ENCODE measurements at places on chromosomes 4 and X. TPM values are rescaled to one million over a fixed set of nuclear protein-coding genes. Genes with fewer than 3 reads are reported as not detected.
A peak's percentile ranks its signal among the peaks of the same experiment; 100 is the strongest.

DNA sequence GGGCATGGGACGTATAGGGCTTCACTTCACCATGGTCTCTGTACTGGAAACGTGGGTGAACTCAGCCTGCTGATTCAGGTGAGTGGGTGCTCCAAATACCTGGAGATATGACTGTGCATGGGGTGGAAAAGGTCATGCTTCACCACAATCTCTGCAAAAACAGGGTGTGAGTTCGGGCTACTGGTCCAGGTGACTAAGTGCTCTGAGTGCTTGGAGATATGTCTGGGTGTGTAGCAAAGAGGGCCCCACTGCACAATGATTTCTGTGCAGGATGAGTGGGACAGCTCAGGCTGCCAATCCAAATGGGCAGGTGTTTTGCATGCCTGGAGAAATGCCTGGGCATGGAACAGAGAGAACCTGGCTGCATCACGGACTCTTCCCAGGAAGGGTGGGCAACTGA, 11.2 kb upstream of the CPXCR1 start:
- no peak for DNase-seq

DNA sequence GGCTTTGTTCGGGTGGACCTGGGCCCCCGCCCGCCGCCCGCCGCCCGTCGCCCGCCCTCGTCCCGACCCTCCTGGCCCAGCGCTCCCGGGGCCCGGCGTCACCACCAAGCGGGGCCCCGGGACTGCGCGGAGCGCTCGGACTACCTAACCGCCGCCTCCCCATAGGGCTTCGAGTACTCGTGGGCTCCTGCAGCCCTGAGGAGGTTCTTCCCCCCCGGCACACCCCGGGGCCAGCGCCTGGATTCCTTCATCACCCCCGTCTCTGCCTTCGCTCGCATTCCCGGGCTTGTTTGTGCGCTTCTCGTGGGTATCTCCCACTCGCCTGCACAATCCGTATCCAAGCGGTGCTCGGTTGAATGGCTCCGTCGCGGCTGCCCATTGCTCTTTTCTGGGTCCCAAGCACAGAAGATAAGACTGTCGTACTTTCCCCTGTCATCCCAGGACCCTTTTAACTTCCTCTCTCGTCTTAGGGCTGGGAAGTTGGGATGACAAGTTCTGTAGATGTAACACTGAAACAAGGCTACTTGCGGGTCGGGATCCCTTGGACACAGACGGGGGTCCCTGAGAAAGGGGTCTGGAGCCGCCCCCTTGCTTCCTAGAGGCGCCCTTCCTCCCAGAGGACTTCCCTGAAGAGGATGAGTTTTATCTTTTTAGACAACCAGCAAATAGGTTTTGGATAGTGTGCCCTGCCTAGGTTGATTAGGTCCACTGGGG, 565 bp downstream of the MOB1B start:
- DNase-seq, result no peak

- DNase-seq, result peak; percentile 90
These were observed 14.4 kb upstream of the ASMTL start for GRCh38 chrX:1466971-1467561.

- no peak for DNase-seq
These were observed 221.3 kb downstream of the DCTD start for GRCh38 chr4:182695842-182696241.

- no peak for DNase-seq
These were observed 162.9 kb downstream of the SMIM20 start for GRCh38 chr4:26076896-26077295.

DNA sequence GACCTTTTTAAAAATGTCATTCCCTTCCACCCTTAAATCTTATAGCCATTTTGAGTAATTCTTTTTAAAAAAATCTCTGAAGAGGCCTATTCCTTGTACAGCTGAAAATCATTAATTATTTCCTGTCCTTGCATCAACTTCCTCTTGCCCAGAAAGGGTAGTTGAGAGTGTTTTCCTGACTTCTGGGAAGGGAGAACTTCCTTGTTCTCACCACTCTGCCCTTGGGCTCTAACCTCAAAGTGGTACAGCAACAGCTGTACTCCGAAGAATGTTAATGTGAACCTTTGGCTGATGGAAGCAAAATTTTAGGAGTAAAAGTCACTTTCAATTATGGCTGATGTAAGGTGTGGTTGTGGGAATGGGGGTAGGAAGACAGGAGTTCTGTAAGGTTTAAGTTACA, 15.1 kb upstream of the FABP2 start:
- no peak for DNase-seq

DNA sequence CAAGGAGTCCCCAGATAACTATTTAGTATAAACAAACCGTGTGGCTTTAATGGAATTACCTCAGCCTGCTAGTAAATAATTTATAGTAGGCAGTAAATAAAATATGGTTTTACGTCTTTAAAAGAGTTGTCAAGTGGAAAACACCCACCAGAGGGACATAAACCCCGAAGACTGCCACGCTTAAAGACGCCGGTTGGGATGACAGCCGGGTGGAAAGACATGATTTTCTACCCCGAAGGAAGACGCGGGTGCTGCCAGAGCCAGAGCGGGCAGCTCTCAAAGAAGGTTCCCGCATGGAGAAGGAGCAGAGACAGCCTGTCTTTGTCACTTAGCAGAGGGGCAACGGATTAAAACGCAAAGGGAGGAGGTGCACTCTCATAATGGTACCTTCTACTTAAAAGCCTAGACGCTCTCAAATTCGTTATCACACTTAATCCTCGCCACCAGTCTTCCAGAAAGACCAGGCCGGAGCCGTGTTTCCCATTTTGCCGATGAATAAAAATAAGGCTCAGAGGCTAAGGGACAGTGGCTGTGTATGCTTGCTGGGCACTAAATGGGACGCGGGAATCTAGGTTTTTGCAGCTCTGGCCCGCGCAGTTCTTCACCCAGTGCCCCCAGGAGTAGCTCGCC, 140.5 kb upstream of the ZIC3 start:
- DNase-seq, result no peak

DNA sequence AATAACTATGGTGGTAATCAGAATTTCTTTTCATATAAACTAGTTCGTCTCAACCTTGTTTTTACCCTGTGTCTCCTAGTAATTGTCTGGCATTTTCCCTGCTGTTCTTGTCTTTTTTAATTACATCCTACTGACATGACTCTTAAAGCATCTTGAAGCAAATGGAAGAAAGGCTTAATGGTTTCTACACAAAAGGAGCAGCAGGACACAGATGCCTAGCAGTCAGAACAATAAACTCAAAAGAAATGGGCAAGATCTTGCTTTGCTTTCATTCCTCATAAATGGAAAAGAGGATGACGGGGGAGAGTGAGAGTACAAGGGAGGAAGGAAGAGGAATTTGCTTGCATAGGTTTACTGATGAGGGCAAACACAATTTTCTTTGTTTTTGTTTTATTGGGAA, 293.2 kb upstream of the EMCN start:
- no peak for DNase-seq

DNA sequence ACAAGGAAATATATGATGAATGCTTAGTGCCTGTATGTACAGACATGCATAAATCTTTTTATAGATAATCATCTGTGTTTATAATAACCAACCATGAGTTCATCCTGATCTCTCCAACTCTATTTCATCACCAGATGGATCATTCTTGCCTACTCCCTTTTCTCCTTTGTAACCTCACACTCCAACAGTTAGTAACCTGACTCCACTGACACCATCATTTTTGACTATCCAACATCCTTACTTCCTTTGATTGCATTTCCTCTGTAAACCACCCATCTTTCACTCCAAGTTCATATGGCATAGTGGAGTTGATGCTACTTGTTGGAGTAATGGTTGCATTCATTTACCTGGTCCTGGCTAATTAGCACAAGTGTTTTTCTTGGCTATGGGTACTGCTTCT, 170.6 kb downstream of the ZNF330 start:
- no peak for DNase-seq

DNA sequence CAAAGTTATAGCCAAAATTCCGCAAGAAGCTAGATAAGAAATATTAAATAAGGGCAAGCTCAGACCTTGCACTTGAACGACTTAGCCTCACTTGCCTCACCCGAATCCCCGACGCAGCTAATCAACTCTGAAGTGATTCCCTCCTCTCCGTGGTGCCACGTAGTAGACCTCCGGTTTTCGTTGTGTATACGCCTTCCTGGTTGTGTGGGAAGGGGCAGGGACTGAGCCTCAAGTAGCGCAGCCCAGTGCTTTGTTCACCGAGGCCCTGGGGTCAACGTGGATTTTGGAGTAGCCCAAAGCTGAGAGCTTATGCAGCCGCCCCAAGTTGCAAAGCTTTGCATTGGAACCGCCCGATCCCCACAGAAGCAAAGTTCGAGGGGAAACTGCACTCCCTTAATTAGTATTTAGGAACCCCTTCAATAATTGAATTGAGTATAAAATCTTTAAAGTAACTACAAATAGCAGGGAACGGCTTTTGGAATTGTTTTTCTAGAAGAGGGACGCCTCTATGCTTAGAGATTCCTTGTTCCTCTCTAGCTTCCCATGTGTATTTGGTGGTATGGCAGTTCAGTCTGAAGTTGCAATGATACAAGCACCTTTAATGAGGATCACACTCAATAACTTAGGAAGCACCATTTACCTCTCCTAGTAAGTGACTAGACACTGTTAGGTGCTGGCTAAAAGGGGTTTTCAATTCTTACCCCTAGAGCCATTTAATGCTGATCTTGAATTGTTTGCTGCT, 55.7 kb downstream of the LINC00632 start:
- peak; percentile 49 for DNase-seq

- DNase-seq, result no peak
These were observed 476.1 kb downstream of the IL15 start for GRCh38 chr4:142112451-142112850.

Gene RBMXL3
- total RNA-seq, result not detected

Gene SATL1
- not detected for total RNA-seq
